ENCODE measurements at places on chromosomes 1 and 21.
A peak's percentile ranks its signal among the peaks of the same experiment; 100 is the strongest.

DNA sequence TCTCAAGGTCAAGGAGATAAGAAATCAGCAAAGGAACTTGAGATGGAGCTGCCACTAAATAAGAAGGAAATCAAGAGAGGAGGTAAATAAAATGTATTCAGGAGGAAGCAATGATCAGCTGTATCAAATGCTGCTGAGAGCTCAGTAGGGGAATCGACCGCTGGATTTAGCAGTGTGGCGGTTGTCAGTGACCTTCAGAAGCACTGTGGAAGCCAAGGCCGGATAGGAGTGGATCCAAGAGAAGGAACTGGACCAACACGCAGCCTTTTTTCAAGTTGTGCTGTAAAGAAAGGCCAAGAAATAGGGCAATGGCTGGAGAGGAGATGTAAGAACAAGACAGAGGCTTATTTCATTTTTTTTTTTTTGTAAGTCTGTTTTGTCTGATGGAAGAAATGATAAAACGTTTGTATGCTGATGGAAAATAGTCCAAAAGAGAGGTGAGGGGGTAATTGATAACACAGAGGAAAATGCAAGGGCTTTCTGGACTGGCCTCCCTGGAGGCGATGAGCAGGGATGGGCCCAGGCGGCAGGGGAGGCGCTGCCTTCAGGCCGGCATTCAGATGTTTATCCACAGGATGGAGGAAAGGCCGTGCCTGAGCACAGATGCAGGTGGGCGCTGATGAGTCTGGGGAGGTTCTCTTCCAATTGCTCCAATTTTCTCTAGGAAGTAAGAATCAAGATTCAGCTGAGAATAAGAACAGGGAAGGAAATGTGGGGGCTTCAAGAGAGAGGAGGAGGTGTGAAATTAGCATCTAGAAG is 17.5 kb upstream of the FAM43B start:
- DNase-seq = no peak

DNA sequence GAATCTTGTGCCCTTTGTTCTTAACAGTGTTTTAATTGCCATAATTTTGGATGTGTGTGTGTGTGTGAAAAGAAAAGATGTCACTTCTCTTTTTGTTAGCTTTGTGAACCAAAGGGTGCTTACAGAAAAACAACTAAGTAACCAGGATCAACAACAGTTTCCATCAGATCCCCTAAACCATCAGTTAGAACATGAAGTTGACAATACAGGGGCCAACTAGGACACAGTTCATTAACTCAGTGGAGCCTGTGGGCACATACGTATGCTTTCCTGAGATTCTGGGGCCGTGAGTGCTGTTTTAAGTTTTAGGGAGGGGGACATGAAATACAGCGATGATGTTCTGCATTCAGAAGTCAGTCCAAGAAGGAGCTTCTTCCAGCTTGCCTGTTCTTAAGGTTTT is 133.6 kb downstream of the TLR5 start:
- no peak for DNase-seq

GRCh38 chr1:202351725-202352124 is 3.2 kb downstream of the PPP1R12B start:
- DNase-seq = no peak

DNA sequence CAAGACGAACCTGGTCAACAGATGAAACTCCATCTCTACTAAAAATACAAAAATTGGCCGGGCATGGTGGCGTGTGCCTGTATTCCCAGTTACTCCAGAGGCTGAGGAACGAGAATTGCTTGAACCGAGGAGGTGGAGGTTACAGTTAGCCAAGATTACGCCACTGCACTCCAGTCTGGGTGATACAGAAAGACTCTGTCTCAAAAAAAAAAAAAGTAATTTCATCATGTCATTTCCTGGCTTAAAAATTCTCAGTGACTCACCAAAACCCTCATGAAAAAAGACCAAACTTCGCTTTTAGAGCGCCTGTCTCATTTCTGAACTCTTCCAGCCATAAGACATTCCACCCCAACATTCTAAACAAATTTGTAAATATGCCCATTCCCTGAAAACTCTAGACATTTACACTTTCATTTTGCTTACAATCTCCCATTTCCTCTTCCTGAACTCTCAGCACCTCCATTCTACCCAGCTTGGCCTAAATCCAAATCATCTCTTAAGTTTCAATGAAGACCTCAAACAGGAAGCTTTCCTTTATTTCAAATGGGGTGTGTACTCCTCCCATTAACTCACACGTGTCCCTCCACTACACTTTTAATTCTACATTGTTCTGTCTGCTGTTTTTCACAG is 50.5 kb upstream of the PRRC2C start:
- DNase-seq = peak; percentile 70

DNA sequence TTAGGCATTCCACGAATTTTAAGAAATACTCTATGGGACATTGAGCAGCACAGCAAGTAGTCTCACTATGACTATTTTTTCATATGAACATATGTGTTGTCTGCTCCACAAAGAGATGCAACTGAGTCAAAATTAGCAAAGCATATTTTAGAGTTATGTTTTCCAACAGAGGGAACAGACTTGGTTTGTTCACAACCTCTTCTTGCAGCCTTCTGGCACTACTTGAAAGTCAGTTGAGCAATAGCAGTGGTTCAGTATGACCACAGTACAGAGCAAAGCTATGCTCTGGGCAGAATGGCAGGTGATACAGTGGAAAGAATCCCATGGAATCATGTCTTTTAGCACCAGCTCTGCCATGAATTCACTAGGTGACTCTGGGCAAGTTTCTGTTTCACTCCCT is 5.2 kb downstream of the CCN1 start:
- DNase-seq = peak; percentile 52

GRCh38 chr1:90371448-90371813 is 345.7 kb downstream of the BARHL2 start:
- no peak for DNase-seq

DNA sequence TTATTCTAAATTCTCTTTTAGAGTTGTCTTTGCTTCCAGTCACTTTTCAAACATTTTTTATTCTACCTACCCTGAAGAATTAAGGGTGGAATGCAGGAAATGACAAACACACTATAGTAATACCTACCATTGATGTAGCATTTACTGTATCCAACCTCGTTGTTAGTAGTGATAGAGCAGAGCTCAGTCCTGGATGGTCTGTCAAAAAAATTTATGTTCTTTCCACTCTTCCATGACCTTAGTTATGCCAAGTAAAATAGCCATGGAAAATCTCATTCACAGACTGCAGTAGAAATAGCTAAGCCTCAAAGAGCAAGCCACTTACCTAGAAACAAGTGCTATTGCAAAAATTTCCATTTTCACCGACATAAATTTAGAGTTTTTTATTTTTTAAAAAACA is 74.6 kb downstream of the CRB1 start:
- no peak for DNase-seq

DNA sequence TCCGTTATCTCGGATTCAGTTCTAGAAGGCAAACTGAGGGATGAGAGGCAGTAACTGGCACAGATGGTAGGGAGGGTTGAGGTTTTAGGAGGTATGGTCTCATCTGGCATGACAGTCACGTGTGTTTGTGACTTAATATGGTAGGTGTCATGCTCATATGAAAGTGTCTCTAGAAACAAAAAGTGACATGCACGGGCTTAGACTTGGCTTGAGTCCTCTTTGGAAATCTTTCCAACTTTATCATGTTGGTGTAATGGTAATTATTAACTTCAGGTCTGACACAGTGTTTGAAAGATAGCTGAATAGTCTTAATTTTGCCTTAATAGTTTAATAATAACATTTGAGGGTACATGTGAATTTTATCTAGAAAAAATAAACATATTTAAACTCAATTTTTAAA is 218.1 kb downstream of the FMN2 start:
- no peak for DNase-seq

GRCh38 chr1:239682046-239682445 is 295.7 kb downstream of the CHRM3 start:
- peak; percentile 6 for DNase-seq

GRCh38 chr1:25086518-25087079 is 145.7 kb downstream of the SYF2 start:
- DNase-seq = no peak

DNA sequence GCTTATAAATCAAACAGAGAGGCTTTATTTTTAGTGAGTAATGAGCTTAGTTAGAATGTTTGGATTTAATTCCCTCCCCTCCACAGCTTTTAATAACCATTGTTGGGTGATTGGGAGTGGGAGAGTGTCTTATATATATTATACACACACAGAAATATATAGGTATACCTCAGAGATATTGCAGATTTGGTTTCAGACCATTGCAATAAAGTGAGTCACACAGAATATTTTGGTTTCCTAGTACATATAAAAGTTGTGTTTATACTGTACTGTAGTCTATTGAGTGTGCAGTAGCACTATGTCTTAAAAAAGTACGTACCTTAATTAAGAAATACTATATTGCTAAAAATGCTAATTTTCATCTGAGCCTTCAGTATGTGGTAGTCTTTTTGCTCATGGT is 44.4 kb downstream of the RPS6KC1 start:
- no peak for DNase-seq

Data from umbilical cord (tissue), 2 donors.